ENCODE measurements at places on chromosomes 1 and 21.

GRCh38 chr1:115722221-115722620, 46.3 kb downstream of the CASQ2 start:
- no peak for DNase-seq

DNA sequence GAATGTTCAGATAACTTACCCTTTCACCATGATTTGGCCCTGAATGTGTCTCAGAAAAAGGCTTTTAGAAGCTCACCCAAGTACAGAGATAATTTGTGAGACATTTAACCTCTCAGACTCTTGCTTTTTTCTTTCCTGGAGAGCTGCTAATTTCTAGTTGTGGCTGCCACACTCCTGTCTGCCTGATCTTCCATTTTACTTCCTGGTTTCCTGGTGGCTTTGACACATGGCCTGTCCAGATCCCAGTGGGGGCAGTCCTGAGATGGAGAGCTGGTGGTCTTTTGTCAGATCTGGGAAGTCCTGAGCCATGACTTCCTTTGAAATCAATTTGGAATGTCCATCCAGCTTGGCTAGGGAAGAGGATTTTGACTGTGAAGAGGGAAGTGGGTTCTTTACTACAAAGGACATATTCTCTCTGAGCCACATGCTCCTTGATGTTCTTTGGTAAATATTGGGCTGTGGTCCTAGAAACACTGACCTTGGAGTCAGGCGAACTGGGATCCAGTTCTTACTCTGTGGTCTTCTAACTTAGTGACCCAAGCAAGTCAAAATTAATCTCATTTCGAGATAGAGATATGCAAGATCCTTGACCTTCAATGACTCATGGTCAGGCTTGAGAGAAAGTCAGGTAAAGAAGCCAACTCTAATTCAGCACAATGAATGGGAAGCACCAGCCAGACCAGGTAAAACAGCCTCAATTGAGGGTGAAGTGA, 78.0 kb upstream of the HSD17B7 start:
- DNase-seq, result no peak

GRCh38 chr1:151289991-151290708, 8.1 kb downstream of the ZNF687 start:
- DNase-seq, result no peak

GRCh38 chr1:38018864-38019343, 6.4 kb downstream of the UTP11 start:
- no peak for DNase-seq

- DNase-seq, result no peak
Observed at GRCh38 chr1:226638608-226639007, 90.0 kb downstream of the STUM start.

GRCh38 chr1:178819123-178819522, 51.8 kb downstream of the ANGPTL1 start:
- no peak for DNase-seq

DNA sequence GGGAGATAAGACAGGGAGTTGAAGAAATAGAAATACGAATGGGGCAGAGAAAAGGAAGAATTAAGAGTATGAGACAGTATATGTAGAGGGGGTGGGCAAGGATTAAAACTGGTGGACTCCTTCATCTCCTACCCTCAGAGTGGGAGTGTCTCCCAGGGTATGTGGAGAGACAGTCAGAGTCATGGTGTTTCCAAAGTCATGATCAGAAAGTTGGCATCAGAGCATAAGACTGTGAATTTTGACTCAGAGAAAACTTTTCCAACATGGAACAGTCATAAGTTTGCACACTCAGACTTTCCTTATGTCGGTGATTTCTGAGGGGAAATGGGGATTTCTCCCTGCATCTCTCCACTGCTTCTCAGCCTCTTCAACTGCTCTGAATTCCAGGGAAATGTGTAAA, 2.4 kb downstream of the CD84 start:
- DNase-seq, result no peak

DNA sequence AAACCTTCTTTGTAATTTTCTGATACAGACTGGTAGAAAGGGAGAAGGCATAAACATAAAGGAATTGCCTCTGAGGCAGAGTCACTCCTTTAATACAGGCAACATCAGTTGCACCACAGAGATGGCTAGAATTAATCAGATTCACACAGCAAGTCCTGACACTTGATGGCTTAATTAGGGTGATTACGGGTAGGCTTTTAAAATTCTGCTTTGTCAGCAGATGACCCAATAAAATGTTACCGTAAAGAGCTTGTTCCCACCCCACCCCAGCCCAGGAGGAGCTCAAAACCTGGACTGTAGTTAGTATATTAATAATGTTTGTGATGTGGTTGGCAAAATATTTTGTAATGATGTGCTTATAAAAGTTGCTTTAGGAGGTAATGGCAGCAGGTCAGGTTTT, 9.3 kb upstream of the BTG3 start:
- no peak for DNase-seq

DNA sequence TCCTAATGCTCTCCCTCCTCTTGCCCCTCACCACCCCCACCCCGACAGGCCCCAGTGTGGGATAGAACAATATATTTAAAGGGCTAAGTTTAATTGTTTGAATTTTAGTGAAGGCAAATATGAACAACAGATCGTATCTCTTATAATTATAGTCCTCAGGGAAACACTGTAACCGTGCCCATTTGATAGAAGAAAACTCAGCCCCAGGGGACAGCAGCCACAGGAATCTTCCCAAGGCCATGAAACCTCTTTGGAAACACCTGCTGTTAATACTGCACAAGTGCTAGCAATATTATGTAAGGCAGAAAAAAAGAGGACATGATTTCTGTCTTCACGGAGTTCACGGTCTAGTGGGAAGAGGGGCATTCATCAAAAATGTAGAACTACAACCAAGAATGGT, 142.2 kb downstream of the URB2 start:
- DNase-seq, result no peak

DNA sequence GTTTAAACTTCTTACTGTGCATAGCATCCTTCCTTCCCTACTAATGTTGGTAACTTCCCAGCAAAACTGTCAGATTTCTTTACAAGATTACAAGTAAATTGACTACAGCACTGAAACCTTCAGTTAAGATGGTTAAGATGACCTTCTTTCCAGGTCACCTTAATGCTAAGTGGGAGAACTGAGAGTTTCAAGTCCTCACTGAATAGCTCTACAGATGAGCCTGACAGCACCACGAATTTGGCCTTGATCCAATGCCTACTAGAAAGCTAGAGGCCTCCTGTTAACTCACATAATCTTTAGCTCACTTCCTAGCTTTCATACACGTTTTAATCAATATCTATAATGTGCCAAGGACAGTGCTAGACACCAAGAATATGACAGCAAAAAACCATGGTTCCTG, 276.0 kb upstream of the PLD5 start:
- DNase-seq, result no peak

- DNase-seq, result no peak
Observed at GRCh38 chr1:227035316-227035715, 95.2 kb downstream of the COQ8A start.

DNA sequence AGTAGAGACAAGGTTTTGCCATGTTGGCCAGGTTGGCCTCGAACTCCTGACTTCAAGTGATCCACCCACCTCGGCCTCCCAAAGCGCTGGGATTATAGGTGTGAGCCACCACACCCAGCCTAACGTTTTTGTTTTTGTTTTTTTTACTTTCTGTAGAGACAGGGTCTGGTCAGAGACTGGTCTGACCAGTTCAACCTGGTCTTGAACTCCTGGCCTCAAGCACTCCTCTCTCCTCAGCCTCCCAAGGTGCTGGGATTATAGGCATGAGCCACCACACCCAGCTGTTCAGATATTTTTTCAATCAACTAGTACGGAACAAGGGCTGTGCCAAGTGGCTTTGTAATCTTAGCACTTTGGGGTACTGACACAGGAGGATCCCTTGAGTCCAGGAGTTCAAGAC, 209.5 kb downstream of the RERE start:
- DNase-seq, result no peak

GRCh38 chr1:99348397-99349132, 84.3 kb downstream of the PLPPR4 start:
- no peak for DNase-seq
